Substantia nigra (tissue), 51 donors: ENCODE measurements at places on chromosomes 7 and 10.

- DNase-seq: no peak
These were observed 107.4 kb upstream of the LSM8 start for GRCh38 chr7:118076564-118076963.

- DNase-seq: no peak
These were observed 139.0 kb upstream of the MKLN1 start for GRCh38 chr7:131188367-131189339.

- no peak for DNase-seq
These were observed 31.4 kb downstream of the PARP12 start for GRCh38 chr7:140031364-140031763.

- no peak for DNase-seq
These were observed 6.1 kb downstream of the EPHB6 start for GRCh38 chr7:142860968-142861367.

DNA sequence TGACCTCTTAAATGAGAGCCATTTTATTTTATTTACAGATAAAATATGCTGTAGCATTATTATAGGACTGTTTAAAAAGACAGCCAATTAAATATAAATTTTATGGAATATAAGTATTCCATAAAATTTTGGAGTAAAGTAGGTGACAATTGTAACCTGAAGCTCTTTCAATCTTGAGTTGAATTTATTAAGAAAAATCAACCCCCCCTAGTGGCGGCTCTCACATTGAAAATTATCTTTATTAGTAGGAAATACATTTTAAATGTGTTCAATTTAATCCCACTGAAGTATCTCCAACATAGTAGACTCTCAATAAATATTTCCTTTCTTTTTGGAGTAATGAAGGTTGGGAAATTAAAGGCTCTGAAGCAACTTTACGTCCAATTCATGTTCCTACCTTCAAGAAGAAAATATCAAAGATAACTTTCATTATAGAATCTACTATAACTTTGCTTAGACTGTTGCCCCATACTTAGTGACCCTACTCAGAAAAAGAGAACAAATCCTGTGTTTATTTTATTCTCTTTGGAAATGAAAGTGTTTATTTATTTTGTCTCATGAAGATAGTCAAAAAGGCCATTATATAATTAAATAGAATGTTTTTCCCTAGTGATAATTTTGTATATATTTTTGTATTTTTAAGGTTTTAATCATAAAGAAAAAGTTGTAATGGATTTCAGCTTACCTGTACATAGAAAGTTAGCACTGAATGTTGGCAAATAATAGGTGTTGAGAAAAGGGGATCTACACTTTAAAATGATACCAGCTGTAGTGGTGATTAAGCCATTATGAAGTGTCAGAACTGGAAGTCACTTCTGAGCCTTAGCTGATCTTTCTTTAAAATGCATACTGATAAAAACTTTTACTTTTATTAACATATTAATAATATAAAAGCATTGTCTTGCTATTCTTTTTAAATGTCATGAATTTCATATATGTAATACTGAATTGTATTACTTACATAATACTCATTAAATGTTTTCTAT, 3.3 kb downstream of the AHR start:
- DNase-seq: no peak

DNA sequence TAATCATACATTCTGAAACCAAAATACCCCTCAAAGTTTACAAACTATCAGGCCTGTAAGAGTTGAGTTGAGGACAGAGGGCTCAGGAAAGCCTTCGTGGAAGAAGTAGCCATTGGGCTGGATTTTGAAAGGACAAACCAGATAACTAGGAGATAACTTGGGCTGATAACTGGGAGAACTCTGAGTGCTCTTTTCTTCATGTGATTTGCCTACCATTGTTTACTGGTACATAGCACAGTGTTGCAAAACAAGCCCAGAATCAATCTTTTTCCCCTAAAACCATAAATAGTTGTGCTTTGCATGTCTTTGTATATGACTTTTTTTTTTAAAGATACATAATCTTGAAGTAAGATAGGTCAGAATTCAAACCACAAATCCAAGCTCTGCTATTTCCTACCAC, 106.7 kb upstream of the ITGB1 start:
- DNase-seq: no peak

DNA sequence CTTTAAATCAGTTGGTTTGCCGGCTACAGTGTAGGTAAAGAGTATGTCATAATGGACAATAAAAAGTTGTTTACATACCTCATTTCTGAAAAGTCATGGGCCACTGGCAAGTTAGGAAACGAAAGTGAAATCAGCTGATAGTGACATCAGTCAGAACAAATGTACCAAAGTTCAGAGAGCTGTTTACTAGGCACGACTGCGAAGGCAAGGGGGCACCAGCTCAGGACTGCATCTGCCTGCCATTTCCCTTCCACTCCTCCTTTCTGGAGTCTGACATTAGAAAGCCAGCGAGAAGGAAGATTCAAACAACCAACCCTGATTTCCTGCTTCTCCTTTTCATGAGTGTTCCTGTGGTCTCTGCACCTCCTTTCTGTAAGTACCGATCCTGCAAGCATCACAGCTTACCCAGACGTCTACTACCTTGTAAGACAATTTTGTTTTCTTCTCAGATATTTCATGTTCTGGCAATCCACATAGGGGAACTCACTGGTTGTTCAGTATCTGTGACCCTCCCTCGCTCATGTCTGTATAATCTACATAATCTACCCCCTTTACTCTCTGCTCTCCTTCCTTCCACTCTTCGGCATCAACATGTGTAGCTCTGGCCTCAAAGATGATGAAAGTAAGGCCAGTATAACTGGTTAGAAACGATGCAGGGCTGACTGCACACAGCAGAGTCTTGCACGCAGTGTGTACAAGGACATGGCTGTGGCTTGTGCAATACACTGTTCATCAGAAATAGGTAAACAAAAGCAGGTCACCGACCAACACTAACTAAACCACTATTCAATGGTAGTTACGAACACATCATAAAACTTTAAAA, at the start of gene TMEM140:
Gene TMEM140 (plus strand): TSS at position 174 of the 823 bp plus-strand sequence. CDS start 16,370 bp downstream, outside the sequence.
- DNase-seq: peak; percentile 38

DNA sequence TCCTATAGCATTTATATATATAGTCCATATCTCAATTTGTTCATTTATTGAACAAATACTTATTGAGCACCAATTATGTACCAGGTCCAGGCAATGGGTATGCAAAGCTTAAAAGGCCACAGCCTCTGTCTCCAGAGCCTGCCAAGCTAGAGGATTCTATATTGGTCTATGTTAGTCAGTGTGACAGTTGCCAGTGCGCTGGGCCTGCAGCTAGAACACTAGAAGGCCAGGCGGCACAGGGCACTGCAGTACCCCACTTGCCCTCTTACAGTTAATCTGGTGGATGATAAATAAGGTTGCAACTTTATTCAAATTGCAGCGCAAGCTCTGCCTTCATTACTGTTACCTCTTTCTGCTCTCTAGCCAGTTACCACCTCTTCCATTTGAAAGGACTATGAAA, 68.8 kb downstream of the PPP1R3C start:
- DNase-seq: no peak

DNA sequence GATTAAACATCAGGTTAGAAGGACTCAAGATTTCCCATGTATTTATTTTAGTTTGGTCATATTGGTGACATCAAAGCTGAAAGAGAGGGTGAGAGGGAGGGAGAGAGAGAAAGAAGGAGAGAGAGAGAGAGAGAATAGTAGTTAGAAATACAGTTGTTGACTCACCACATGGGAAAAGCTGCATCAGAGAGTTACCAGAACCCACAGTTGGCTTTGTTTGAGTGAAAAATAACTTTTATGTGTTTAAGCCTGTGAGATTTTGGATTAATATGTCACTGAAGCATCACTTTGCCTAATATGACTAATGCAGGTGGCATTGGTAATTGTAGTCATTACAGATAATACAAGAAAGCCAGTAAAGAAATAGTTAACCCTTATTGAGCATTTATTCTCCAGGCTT, 303.9 kb downstream of the REEP3 start:
- no peak for DNase-seq

GRCh38 chr7:82633592-82633991, 190.0 kb upstream of the CACNA2D1 start:
- no peak for DNase-seq

DNA sequence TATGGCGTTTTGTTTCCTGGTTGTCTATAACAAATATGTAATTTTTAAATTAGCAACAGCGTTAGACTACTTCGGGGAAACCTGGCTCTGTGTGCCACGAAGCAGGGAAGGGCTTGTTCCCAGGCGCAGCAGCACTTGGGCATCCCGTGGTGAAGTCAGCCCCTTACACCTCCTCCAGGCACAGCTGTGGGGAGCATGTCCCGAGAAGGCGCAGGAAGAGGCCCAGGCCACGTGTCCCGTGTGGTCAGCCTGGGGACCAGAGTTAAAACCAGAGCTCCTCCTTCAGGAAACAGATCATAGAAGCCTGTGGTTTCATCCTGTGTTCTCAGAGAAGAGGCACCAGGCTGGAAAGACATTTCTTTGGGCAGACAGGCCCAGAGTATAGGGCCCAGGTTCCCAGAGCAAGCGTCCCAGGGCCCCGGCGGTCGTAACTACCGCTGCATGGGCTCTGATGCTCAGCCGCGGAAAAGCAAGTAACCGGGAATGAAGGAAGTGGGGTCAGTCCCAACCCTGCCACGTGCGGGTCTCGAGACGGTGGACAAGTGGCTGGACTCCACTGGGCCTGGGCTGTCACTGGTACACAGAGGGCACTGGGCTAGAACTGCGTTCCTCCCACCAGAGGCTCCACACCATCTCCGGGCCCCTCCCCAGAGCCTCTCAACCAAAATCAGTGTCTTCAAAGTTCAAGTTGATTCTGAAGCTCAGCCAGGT, 7.1 kb downstream of the NUDT1 start:
- DNase-seq: no peak

DNA sequence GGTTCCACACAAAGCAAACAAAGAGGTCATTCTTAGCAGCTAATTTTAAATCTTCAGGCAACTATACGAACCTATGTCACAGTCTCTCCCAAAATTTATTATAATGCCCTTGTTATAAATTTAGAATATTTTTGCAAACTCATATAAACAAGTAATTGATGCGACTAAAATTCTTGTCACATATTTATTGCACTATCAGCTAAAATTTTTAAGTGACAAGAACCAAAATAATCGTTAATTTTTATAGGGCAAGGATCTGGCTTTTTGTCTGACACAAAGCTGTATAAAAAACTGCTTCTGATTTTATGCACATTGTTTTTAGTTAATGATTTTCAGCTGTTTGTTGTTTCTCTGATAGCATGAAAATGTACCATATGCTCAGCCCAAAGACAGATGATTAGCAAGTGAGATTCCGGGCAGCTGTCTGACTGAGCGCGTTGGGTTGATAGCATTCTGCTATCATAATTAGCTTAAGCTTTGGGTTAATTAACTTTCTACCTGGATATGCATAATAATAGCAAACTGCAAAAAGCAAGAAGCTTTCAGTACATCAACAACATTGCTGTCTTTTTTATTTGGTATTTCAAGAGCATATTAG, 136.0 kb downstream of the MGMT start:
- no peak for DNase-seq

GRCh38 chr10:60663850-60664249, 114.4 kb upstream of the CDK1 start:
- DNase-seq: no peak

DNA sequence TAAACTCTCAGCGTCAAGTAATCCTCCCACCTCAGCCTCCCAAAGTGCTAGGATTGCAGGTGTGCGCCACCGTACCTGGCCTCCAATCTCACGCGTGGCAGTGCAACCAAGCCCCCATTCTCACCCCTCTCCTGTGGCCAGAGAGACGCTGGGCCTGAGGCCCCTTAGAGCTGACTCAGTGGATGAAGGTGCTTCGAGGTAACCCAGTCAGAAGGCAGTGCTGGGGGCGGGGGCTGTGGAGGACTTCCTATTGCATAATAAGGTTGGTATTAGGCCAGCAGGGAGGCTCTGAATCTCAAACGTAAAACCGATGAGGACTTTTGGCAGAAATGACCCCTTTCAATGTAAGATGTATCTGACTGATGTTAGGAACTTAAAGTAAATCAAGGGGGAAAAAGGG, 229.3 kb downstream of the USP6NL start:
- no peak for DNase-seq

- DNase-seq: no peak
These were observed 404.1 kb downstream of the KCNMA1 start for GRCh38 chr10:77233466-77233865.

GRCh38 chr10:1652151-1652550, 85.2 kb downstream of the ADARB2 start:
- DNase-seq: no peak

- DNase-seq: no peak
These were observed 169.3 kb upstream of the NFE2L3 start for GRCh38 chr7:25982684-25983083.

DNA sequence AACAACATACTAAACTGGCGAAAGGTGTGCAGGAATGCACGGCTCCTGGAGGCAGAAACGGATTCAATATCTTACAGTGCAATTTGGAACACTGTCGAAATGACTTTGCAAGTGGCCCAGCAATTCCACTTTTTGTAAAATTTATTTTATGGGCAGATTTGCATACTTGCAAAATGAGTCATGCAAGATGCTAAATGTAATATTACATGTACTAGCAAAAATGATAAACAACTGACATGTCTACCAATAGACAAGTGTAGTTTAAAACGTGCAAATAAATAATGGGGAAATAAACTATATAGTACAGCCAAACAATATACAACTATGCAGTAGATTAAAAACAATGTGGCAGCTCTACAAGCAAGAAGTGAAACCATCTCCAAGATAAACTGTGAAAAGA, 97.7 kb downstream of the ARHGAP12 start:
- no peak for DNase-seq

DNA sequence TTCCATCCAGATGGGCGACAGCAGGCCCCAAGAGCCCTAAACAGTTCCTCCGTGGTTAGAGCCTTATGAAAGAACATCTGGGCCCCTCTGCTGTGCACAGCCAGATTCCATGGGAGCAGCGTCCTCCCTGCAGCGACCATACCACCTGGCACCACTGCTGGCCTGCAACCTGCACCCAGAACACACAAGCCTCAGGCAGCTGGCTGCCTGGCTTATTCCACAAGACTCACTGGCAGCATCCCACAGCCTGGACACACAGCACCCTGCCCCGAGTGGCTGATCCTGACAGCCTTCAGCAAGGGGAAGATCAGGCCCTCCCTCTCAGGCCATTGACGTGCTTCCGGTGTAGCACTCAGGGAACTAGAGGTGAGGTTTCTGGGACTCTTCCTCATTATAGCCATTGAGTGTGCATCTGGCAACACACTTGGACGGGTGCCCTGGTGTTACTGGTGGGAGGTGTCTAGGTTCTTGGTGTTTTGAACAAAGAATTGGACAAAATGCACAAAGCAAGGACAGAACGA, 33.7 kb upstream of the ERCC6 start:
- no peak for DNase-seq

- no peak for DNase-seq
These were observed 99.8 kb upstream of the RET start for GRCh38 chr10:42977032-42977416.

GRCh38 chr7:12907774-12908173, 220.3 kb downstream of the ARL4A start:
- DNase-seq: no peak

DNA sequence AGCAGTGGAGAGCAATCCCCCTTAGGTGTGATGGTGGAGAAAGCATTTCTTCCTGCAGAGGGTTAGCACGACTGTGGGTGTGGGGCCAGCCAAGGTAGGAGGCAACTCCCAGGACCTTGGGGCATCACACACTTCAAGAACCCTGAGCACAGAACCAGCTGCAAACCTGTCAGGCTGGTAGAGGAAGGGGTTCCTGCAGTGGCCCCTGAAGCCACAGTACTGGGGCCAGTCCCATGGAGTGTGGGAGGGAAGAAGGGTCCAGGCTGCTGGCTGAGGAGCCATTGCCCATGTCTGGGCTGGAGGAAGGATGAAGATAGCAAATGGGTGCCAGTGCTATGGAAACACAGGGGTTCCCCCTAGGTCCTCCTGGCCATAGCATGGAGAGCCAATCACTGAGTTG, 110.5 kb downstream of the VWC2 start:
- DNase-seq: no peak
